Anterior cingulate cortex (tissue), 58 donors: ENCODE measurements at places on chromosomes 11 and 22.

- no peak for DNase-seq
Observed at GRCh38 chr22:39303358-39303757, 16.1 kb downstream of the RPL3 start.

DNA sequence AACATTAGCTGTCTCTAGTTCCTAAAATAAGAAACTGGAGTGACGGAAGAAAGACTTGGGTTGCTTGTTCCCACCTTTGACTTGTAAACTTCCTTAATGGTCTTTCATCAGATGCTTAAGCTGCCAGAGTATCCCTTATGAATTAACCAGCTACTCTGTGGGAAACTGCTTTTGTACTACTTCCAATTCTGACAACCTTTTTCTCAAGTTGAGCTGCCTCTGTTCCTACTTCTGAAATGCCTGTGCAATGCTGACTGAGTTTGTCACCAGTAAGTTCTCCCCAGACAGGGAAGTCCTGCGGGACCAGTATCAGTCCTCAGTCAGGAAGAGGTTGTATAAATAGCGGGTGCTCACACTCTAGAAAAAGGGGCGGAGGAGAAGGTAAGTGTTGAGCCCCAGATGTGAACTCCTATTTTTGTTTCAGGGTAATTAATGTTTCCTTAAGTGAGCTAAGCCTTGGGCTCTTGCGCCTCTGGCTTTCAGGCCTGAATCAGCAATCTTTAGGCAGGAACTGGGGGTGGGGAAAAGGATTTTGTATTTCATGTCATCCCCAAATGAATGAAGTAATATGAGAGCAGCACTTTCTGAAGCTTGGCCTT, 67.2 kb downstream of the CECR2 start:
- no peak for DNase-seq

DNA sequence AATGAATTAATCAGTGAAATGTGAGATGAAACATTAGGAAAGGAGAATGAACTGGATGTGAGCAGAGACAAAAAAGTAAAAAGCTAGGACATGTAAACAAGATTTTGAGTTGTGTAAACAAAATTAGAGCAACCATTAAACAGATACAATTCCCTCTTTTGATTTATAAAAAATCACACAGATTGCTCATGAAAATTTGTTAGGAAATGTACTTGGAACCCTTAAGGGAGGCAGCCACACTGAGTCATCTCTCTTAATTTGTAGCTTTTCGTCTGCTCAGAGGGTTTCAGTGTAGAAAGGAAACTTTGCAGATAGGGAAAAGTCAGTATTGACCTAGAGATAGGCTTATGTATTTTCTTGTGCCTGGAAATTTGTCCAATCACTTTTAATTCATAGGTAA, 49.6 kb upstream of the ME3 start:
- no peak for DNase-seq

GRCh38 chr22:24398409-24398808, 29.0 kb upstream of the ADORA2A start:
- no peak for DNase-seq

GRCh38 chr22:43844560-43845545, 17.5 kb downstream of the SULT4A1 start:
- no peak for DNase-seq

DNA sequence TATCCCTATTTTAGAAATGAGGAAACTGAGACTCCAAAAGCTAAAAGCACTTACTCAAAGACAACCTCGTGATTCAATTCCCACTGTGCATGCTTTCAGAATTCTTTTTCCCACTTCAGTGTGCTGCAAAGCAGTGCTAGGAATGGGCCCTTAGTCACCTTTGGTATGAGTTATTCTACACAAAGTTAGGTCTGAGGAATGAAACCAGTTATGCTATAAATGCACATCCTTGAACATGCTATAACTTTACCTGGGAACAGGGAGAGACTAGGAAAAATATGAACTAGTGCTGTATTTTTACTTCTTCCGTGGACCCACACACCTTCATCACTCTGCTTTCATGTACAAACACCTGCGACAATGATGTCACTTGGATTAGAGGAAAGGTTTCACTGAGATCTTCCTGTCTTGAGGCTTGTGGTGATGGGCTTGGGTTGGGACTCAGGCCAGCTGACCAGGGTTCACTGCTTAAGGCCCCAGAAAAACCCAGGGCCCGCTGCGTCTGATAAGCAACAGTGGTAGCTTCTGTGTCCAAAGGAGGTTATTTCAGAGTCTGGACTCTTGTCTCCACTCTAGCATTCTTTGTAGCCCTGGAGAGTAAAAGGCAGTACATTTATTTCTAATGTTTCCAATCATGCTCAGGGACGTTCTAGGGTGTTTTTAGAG, 81.6 kb downstream of the ZC3H12C start:
- DNase-seq = no peak

- no peak for DNase-seq
Observed at GRCh38 chr22:19819911-19820879, 34.5 kb downstream of the GNB1L start.

DNA sequence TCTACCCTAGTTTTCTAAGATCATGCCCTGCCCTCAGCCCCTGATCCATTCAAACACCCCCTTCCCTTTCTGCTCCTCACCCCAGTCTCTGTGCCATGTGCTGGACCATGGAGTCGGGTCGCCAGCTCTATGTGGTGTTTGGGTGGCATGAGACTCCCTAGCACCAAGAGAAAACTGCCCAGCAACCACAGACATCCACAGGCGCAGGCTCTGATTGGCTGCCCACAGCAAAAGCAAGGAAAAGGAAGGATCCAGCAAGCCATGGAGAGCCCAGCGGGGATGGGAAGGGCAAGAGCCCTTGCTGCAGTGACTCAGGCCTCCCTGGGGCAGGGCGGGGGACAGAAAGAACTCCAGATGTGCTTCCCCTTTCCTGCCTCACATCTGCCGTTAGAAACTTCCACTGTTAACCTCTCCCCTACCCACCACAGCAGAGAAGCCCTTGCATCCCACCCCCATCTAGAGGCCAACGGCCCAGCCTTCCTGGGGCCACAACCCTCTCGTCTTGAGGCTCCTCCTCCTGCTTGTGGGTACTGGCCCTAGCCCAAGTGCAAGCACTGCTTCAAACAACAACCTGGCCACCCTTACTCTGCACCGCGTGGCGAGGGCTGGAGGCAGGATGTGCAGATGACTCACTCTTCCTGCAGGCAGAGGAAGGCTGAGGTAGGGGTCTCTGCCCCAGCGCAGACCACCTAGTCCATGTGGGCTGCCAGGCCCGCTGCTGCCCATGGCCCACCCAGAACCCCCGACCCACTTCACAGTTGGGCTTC, 9.7 kb upstream of the AHNAK start:
- peak; percentile 25 for DNase-seq

DNA sequence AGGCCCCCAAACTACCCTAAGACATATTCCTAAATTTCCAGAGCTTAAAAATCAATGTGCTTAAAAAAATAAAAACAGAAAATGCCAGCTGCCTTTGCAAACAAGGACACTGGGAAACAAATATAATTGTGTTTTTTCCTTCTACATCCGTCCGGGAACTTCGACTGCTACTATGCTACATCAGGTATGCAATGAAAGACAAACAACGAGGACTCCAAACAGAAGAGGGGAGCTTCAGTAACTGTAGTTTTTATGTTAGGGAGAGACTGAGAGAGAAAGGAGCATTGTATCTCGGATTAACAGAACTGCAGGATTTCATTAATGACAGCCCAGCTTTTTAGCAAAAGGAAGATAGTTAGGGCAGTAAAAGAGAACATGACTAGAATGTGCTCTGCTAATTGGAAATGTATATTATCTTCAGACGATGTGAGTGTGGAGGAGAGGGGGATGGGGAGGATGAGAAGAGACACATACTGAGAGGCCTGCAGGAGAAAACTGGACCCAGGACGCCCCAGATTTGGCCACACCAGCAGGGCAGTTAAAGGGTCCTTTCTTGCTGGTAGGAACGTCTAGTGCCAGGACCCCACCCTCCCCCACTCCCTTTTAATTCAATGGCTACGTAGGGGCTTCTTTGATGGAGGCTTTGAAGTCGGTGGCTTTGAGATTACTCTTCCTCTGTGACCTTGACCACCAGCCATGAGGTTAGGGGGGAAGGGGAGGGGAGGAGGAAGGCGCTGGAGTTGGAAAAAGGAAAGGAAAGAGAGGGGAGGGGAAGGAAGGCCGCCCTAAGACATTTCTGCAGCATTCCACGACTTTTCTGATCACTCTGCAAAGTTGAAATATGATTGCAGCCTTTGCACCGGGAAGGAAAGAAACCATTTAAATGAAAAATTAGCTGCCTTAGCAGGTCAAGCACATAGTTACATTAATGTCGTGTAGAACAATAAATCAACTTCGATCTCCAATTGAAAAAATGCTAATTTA, 187.1 kb downstream of the BLID start:
- DNase-seq = no peak

- DNase-seq = no peak
Observed at GRCh38 chr11:131823772-131824171, 453.4 kb downstream of the NTM start.

- DNase-seq = no peak
Observed at GRCh38 chr22:23752090-23752691, 1.3 kb upstream of the ZNF70 start.

GRCh38 chr11:19558189-19558986, 154.2 kb upstream of the NAV2 start:
- DNase-seq = no peak

GRCh38 chr22:46931881-46932280, 169.4 kb downstream of the TBC1D22A start:
- DNase-seq = no peak

- no peak for DNase-seq
Observed at GRCh38 chr22:37627545-37627944, 11.9 kb upstream of the SH3BP1 start.

- no peak for DNase-seq
Observed at GRCh38 chr22:35215993-35216392, 41.3 kb upstream of the HMGXB4 start.

- DNase-seq = no peak
Observed at GRCh38 chr22:36220451-36220921, 18.8 kb downstream of the APOL2 start.

DNA sequence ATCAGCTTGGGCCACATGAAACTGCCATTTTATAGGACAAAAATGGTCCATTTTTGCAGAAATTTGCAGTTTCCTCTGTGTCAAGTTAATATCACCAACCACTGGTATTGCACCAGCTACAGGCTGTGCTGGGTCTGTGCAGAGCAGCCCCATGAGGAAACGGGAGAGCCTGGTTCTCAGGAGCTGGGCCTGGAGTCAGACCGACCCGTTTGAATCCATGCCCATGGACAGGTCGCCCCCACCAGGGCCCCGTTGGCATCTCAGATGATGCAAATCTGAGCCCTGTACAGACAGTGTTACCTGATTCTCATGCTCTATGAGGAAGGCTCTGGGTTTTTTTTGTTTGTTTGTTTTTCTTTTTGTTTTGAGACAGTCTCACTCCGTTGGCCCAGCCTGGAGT, 9.8 kb upstream of the SEC14L6 start:
- DNase-seq = no peak

DNA sequence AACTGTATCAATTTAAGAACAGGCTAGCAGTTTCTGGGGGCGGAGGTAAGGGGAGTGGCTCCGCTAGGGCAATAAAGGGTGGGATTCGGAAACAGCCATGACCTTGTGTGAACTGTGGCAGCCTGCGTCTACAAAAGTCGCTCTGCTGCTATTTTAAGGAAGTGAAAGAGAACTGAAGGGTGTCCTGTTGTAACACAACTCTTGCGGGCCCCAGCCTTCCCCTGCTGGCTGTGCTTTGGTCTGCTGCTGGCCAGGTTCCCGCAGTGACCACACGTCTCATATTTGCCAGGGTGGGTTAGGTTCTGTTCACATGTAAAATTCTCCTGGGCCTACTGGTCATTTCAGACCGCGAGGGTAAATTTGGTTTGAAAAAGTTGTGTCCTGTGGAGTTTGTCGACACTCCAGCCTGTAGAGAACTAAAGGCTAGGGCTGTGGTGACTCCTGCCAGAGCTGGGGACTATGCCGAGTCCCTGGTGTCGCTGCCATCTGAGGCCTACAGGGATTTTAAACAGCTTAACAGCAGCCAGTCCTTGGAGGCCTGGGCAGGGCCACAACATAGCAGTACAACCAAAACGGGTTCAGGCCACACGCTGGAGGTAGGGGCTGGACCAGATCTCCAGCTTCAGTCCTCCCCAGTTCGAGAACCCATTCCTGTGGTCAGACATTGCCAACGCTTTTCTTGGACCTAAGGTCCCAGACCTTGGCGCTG, 1.1 kb upstream of the PPFIBP2 start:
- peak; percentile 26 for DNase-seq
